ENCODE measurements at places on chromosomes 7 and 10.
A peak's percentile ranks its signal among the peaks of the same experiment; 100 is the strongest.

DNA sequence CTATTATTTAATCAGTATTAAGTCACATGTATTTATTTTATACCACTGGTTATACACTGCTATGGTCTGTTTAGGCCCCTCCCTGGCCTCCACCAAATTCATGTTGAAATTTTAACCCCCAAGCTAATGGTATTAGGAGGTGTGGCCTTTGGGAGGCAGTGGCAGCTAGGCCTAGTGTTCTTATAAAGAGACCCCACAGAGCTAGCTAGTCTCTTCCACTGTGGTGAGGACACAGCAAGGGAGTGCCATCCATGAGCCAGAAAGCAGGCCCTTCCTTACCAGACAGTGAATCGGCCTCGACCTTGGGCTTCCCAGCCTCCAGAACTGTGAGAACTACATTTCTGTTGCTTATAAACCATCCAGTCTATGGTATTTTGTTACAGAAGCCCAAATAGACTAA is 28.7 kb downstream of the RBM48 start:
- DNase-seq, result no peak

- DNase-seq, result no peak
Measured at GRCh38 chr7:1142051-1142635, 17.9 kb downstream of the ZFAND2A start.

DNA sequence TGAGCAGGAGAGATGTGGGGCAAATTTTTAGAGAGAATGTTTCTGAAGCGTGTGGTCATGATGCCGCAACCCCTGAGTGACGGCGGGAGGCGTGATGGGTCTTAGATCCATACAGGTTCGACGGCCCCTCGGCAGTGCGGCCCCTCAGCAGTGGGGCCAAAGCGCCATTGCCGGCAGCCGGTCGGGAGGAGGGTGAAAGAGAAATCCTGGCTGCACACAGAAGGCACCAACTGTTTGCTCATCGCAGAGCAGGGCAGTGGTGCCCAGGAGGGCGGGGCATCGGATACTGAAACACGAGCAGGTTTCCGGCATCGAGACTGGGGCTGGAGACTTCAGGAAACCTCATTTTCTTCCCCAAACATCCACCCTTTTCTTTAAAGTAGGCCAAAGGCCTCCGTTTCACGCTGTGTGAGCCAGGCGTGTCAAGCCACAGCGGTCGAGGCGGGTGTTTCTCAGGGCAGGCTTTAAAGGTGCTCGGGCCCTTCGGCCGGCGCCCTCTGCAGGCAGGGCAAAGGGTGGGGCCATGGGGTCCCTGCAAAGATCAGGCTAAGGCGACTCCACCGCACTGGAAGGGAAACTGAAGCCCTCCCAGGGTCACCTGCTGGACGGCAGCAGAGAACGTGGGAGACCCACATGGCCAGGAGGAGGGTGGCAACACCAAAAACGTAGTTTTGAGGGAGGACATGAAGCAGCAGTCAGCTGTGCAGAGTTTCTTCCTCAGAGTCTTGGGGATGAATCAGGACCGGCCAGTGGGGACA is 42.0 kb upstream of the PPP2R2D start:
- no peak for DNase-seq

GRCh38 chr7:41447450-41448042 is 255.3 kb downstream of the INHBA start:
- no peak for DNase-seq

GRCh38 chr10:63414481-63415260 is 51.1 kb downstream of the JMJD1C start:
- DNase-seq, result no peak

- no peak for DNase-seq
Measured at GRCh38 chr7:133638857-133639256, 386.0 kb downstream of the EXOC4 start.

DNA sequence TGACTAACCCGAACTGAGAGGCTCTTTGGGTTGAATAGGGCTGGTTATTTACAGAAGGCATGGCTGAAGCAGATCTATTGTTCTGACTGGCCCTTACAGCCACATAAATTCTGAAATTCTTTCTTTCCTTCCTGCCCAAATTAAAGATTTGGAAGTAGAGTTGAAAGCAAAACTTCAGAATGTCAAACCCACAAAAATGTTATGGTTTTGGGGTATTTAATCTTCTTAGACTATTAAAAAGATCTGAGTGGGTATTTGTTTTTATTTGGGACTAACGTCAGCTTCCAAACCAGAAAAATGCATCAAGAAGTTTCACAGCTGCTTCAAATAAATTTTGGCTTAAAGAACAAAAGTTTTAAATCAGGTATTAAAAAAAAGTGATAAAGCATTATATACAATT is 124.5 kb downstream of the AHR start:
- DNase-seq, result no peak

DNA sequence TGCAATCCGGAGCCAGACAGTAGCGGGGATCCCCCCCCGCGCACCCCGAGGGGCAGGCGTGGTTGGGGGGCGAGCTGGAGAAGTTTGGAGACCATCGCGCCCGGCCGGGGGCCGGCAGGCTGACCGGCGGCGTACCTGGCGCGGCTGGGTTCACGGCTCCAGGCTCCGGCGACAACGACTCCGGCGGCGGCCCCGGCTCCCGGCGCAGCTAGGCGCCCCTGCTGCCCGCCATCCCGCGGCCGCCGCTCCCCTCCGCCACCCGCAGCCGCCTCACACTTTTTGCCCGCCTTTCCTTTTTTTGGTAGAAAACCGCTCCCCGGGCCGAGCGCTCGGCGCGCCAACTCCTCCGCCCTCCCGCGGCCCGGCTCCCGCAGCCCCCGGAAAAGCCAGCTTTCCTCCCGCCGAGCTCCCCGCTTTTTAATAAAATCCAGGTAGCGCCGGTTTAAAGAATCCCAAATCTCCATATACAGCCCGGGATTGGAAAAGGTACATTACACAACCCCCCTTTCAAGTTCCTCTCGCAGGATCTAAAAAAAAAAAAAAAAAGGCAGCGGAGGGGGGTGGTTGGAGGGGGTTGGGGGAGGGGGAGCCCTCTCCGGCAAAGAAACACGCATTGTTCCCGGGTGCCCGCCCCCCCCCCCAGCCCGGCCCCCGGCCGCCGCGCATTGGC is at the start of gene TNRC18:
Gene TNRC18, minus strand, starts transcription at position 529 of the 670 bp plus-strand sequence. CDS start 2,588 bp downstream, outside the sequence.
- no peak for DNase-seq

DNA sequence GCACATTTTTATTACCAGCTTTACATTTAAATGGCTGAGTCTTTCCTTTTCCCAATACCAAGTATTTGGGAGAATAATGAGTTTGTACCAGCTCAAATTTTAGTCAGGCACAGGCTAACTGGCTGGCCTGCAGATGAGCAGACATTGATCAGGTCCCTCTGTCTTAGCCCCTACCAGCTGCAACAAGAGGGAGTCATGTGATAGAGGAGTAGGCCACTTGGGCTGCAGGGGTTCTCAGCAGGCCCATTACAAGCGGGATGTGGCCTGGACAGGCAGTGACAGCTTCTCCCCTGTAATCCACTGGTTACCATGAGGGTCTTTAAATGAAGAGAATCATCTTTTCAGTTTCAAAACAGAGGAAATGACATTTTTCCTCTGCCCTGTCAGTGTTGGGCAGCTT is 283.6 kb downstream of the SUGCT start:
- DNase-seq, result no peak

DNA sequence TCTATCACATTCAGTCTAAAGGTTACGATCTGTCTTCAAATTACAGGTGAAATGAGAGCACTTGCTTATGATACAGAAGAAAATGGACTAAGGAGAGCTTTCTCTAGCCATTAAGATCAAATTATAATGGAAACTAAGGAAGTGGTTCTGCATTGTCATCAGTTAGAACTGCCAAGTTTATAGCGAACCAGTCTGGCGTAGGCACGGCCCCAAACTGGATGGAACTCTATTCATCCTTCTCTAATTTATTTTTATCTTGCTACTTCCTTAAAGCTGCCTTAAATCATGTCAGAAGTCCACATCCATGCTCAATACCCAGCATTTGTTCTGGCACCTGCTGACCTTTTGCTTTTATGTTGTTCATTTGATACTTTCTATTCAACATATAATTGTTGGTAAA is 63.7 kb upstream of the APBB1IP start:
- no peak for DNase-seq

- no peak for DNase-seq
Measured at GRCh38 chr7:12423997-12424745, 20.5 kb upstream of the VWDE start.

DNA sequence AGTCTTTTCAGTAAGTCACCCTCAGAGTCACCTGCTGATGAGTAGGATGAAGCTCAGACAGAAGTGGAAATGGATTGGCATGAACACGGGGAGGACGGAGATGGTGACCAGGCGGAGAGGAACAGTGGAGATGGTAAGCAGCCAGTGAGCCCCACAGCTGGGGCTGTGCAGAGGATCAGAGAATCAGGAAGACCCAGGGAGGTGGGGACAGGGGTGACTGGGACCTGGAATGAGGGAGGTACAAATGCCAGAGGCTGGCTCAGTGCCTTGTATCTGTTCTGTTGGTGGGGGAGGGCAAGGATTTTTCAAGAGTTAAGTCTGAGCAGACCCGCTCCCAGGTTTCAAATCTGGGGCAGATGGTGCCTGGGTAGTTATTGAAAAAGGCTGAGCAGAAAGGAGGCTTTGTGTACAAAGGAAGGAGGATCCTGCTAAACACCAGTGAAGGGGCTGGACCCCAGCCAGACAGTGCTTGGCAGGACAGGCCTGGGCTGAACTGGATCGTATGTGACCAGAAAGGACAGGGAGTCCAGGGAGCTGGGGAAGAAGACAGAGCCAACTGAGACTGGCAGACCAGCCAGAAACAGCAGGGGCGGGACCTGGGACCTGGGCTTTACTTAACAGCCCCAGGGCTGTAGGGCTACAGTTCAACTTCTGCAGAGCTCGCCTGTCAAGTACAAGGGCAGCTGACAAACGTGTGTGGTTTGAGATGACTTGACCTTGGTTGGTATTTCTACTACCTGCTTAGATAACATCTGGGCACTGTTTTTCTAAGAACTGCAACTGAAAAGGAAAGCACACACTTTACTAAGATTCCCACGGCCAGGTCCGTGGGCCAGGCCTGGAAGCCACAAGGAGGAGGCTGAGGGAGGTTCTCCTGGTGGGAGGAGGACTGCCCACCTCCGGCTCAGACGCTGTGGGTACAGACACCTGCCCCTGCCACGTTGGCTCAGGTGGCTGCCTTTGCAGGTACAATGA is 13.2 kb upstream of the FRMPD2 start:
- peak; percentile 70 for DNase-seq

DNA sequence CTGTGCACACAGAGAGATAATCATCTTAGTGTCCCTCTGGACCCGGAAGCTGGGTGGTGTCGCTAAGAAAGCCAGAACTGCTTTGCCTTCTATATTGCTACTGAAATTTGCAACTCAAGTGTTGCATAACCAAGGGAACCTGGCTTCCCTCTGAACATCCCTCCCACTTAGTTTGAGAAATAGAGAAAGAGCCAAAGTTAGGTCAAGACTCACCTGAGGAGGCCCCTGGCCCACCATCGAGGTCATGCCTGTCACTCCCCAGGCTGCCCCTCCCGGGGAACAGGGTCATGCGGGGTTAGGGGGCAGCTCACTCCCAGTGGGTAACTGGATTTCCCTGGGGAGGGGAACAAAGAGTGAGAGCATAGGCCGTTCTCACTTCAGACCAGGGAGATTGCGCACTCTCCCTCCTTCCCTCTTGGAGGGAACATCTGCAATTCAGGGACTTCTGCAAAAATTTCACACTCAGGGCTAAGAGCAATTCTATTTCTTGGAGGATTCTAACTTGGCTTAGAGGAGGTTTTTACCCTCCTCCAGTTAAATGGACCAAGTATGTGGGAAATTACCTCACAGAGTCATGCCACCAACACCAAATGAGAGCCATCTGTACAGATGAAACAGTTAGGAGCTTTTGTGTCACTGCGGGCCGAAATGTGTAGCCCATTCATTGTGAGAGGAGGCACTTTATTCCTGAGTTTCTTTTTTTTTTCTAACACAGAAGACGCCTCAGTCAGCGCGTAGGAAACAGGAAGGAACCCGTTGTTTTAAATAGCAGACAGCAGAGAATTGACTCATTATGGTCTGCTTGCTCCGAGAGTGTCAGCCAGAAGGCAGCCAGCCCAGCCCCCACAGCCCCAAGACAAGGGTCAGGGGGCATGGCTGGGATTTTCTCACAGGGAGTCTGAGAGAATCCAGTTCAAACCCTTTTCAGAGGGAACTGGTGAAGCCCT is 221.3 kb downstream of the ARHGAP12 start:
- DNase-seq, result peak; percentile 47

GRCh38 chr7:142496545-142496991 is 238.7 kb upstream of the PRSS58 start:
- peak; percentile 60 for DNase-seq

GRCh38 chr7:148274118-148274517 is 316.4 kb upstream of the C7orf33 start:
- no peak for DNase-seq

DNA sequence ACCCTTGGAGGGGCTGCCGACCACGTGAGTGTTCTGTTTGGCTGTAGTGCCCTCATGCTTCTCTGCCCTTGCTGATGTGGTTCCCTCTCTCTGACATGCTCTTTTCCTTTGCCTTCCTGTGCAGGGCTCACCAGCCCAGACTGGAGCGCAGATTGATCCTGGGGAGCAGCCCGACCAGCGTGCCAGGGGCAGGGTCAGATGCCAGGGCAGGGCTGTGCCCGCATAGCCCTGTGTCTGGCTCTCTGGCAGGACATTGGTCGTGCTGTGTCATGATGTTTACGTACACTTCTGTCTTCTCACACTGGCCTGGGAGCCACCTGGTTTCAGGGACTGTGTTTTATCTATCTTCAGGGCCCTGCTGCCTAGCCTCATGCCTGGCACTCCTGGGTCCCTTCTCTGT is 300.8 kb downstream of the CAMK1D start:
- no peak for DNase-seq

- no peak for DNase-seq
Measured at GRCh38 chr10:113425541-113425951, 127.3 kb upstream of the HABP2 start.

GRCh38 chr10:115272482-115272881 is 179.3 kb downstream of the ATRNL1 start:
- no peak for DNase-seq

- DNase-seq, result no peak
Measured at GRCh38 chr10:118823256-118823907, 68.6 kb upstream of the CACUL1 start.

DNA sequence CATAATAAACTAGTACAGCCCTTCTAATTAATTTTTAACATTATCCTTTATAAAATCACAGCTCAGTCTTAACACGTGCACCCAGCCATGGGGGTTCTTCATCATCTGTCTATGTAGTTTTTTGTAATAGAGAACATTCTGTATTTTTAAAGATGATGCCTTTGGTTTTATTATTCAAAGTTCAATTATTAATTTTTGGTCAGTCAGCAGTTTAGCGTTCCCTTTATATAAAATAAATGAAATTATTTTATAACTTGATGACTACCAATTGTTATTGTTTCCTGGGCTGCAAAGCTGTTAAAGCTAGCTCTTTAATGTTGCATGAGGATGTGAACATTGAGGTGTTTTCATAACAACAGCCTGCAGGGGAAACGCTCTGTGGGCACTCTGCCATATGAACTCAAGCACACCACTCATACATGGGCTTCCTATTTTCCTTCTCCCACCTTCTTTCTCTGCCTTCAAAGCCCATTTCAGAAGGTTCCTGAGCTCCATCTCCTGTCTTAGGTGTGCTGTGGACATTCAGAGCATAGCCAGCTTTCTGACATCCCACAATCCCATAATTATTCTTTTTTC is 172.0 kb upstream of the YAE1 start:
- peak; percentile 27 for DNase-seq

Data from NCI-H2171 treated with DMSO at 0.1 percent for 48 hours (cell line).